ENCODE measurements at places on chromosomes 1 and 21. TPM values are rescaled to one million over a fixed set of nuclear protein-coding genes. Genes with fewer than 3 reads are reported as not detected.

GRCh38 chr1:101022294-101022693 is 3.3 kb downstream of the DPH5 start:
- no peak for DNase-seq

GRCh38 chr1:16082283-16083038 is 9.0 kb upstream of the FAM131C start:
- peak; percentile 77 for DNase-seq

DNA sequence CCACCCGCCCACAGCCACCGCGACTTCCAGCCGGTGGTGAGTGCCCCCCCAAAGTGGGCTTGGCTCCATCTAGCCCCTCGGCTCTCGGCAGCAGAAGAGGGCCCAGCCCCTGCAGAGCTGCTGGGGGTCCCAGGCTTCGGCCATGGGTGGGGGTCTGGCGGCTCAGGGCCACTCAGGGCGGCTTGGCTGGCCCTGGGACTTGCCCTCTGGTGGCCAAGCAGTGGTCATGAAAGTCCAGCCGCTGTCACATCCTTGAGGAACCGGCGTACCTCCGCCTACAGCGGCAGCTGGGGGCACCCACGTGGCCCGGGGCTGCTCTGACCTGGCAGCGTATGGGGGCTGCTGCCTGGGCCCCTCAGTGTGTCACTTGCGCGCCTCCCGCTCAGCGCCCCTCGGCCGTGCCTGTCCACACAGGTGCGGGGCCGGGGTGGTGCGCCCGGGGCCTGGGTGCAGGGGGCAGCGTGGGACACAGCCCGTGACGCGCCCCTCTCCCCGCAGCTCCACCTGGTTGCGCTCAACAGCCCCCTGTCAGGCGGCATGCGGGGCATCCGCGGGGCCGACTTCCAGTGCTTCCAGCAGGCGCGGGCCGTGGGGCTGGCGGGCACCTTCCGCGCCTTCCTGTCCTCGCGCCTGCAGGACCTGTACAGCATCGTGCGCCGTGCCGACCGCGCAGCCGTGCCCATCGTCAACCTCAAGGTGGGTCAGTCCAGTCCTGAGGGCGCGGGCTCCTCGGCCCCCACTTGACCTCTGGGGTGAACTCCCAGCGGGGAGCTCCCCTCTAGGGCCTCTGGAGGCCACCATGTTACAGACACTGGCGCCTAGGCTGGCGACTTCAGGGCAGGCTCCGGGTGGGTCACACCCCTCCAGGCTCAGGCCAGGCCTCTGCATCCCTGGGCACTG is 32.4 kb downstream of the SLC19A1 start:
- DNase-seq, result no peak

DNA sequence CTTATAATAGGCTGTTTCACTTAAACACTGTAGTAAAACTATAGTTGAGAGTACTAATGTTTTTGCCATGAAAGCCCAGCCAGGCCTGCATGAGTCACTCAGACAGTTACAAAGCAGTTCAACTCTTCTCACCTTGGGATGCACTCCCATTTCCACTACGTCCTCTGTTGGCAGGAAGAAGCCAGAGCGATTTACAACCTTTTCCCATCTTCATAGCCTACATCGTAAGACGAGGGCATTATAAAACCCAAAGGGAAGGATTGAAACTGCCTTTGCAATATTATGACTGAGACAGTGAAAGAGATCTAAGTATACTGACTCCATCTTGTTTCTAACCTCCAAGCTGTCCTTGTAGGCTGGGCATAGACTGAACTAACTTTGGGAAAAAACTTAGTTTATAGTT is 71.8 kb upstream of the CSF1 start:
- no peak for DNase-seq

DNA sequence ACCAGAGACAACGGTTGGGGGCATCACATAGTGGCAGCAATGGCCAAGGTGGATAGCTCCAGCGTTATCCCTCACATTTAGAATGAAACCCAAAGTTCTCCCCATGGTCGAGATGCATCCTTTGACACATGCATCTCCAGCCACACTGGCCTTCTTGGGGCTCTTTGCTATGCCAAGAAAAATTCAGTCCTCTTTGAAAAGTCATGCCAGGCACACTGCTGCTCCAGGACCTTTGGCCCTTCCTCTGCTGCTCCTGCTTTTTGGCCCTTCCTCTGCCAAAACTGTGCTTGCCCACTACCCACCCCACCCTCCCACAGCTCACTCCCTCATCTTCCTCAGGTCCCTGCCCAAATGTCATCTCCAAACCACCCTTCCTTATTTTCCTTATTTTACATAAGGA is 106.4 kb downstream of the C1orf94 start:
- no peak for DNase-seq

PDZK1IP1 gene
- not detected for total RNA-seq

DNA sequence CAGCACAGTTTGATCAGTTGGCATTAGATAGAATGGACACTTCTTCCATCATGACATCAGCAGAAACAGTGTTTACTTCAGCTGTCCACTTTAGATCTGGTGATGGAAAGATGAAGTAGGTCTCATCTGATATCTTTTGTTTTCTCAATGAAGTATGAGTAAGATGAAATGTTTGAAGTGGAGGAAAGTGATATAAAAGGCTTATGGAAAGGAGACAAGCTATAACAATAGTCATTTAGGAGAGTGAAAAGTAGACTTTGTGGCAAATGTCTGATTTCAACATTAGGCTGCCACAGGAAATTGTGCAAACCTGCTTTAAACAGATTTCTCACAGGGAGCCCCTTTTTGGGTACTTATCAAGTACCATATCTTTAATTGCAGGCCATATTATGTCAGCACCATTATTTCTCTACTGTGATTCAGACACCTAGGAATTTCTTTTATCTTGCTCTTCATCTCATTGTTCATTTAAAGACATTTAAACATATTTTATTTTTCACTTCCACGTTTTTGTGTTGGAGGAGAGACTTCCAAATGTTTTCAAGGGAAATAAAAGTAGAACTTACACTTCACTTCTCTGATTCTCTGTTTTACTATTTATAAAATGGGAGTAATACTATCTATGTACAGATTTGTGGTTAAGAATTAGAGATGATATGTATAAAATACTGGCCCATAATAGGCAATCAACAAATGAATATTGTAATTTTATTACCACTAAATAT is 18.1 kb downstream of the PDC start:
- DNase-seq, result no peak

GRCh38 chr1:148434832-148435231 is 48.3 kb downstream of the PPIAL4G start:
- no peak for DNase-seq

EPB41 gene
- 67.1 TPM for total RNA-seq

- DNase-seq, result no peak
Observed at GRCh38 chr1:76335882-76336281, 261.3 kb downstream of the ST6GALNAC3 start.

DNA sequence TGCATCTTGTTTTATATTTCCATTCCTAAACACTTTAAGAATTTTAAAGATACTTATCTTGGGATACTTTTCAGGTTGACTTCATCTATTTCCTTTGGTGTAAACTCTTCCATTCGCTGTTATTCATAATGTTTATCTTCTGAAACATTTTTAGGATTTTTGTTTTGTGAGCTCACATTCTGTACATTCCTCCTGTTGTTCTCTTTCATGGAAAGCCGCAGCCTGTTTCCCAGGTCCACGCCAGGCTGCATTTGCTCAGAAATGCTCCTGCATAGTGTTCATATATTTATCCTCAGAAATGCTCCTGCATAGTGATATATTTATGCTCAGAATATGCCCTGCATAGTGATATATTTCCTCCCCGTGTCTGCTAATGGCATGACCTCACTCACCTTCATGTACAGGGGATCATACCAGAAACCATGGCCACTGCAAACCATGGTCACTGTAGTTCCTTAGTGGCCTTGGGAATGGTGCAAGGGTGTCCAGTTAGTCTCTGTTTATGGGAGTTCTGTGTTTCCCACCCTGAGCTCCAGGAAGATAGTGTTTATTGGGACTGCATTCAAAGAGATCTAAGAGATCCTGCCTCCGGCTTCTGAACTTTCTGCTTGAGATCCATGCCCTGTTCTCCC is 153.9 kb upstream of the GREM2 start:
- peak; percentile 7 for DNase-seq

GRCh38 chr1:87077959-87078639 is 163.7 kb downstream of the HS2ST1 start:
- DNase-seq, result no peak

GRCh38 chr1:18575620-18576019 is 55.0 kb upstream of the PAX7 start:
- DNase-seq, result peak; percentile 47

DNA sequence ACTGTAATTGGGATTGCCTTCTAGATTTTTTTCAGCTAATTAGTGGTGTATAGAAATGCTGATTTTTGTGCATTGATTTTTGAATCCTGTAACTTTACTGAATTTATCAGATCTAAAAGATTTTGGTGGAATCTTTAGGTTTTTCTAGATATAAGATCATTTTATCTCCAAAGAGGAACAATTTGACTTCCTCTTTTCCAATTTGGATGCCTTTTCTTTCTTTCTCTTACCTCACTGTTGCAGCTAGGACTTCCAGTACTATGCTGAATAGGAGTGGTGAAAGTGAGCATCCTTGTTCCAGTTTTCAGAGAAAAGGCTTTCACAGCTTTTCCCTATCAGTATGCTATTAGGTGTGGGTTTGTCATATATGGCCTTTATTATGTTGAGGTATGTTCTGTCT is 53.6 kb downstream of the TESK2 start:
- DNase-seq, result no peak

- DNase-seq, result no peak
Observed at GRCh38 chr1:153748903-153749302, 21.1 kb downstream of the INTS3 start.

- no peak for DNase-seq
Observed at GRCh38 chr1:216923601-216924000, 200.4 kb upstream of the ESRRG start.

- peak; percentile 47 for DNase-seq
Observed at GRCh38 chr1:110524311-110525248, 5.6 kb upstream of the KCNA10 start.

- no peak for DNase-seq
Observed at GRCh38 chr1:68358439-68358838, 91.3 kb downstream of the RPE65 start.

- no peak for DNase-seq
Observed at GRCh38 chr1:79124756-79125155, 118.2 kb upstream of the ADGRL4 start.

RAB42 gene
- total RNA-seq, result not detected

CSMD2 gene
- 0.14 TPM for total RNA-seq

DNA sequence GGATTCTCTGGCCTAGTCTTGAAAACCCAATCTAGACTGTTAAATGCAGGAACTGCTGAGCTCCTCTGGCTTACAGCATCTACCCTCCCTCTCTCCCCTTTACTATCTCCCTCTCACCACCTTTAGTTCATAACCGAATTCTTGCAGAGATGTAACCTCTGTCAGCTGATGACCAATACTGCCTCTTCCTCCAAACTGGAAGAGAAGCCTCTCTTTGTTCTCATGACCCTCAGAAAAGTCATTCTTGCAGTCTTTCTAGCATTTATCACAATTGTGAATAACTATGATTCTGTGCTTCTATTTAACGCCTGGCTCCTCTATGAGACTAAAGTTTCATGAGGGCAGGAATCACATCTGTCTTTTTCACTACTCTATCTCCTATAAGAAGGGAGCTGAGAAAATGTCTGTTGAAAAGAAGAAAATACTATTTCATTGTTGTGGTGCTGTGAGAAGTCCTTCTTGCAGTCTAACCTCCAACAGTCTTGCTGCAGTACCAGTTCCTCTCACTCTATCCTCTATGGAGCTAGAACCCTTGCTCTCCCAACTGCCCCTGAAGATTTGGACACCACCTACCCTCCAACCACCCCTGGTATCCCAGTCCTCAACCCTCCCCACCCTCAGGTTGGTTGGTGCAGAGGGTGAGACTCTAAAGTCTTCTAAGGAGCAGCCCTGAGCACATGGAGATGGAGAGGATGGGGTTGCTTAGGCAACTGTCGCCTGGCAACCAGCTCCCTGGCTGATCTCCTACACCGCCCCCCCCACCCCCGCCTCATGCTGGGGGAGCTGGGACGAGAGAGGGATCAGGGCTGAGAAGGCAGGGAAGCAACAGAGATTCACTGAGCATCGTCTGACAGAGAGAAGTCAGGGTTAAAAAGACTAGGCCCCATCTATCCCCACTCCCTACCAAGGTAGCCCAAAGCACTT is 13.9 kb downstream of the MEF2D start:
- DNase-seq, result no peak

- no peak for DNase-seq
Observed at GRCh38 chr1:190179817-190180216, 297.8 kb downstream of the BRINP3 start.

GRCh38 chr21:18164933-18165332 is 79.7 kb upstream of the CHODL start:
- no peak for DNase-seq

DNA sequence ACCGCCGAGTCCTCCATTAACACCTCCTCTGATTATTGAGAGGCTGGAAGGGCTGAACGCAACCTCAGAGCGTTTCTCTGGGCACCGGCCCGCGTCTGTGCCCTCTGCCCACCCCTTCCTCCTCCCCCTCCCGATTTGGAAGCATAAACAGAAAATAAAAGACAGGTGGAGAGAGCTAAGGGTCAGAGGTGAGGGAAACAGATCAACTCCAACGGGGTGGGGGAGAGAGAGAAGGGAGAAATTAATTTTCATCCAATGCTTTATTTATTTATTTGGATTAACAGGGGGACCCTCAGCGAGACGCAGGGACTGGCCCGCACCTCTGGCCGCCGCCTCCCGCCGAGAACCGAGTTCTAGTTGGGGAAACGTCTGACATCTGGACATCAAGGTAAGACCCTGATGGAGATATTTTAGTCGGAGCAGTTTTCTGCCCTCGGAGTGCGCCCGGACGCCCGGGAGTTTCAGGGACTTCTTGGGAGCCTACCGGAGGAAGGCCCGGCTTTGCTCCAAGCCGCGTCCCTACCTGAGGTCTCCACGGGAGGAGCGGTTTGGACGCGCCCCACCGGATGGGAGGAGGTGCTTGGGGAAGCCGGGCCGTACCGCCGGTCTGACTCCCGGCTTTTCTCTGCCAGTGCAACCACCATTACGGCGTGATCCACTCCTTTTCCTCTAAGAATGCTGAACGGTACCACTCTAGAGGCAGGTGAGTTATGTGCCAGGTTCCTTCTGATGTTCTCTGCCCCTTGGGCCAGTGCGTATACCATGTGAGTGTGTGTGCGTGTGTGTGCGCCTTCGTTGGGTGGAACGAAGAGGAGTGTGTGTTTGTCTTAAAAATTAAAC is 5.1 kb upstream of the LHX9 start:
- DNase-seq, result no peak

- no peak for DNase-seq
Observed at GRCh38 chr1:74083128-74083527, 114.8 kb downstream of the LRRIQ3 start.

DNA sequence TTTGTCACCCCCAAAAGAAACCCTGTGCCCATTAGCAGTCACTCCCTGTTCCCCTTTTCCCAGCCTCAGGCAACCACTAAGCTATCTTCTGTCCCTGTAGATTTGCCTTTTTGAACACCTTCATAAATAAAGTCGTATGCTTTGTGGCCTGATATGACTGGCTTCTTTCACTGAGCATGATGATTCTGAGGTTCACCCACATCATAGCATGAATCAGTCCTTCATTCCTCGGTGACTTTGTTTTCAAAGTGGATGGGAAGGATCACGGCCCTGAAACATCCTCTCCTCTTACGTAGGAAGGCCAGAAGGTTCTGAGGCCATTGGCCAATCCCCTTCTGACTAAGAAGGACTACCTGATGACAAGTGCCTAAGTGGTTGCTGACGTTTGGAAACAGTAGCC is 39.1 kb downstream of the NIPAL3 start:
- DNase-seq, result no peak

CHIT1 gene
- total RNA-seq, result 0.18 TPM

APCS gene
- not detected for total RNA-seq

CNIH3 gene
- 0.49 TPM for total RNA-seq

- no peak for DNase-seq
Observed at GRCh38 chr1:31881688-31882000, 56.5 kb downstream of the PTP4A2 start.

Data from SJCRH30 (cell line).